CD8-positive, alpha-beta memory T cell (primary cell): ENCODE measurements at places on chromosomes 5 and 9. TPM values are rescaled to one million over a fixed set of nuclear protein-coding genes. Genes with fewer than 3 reads are reported as not detected.

HRCT1 gene
- not detected for total RNA-seq

DRD1 gene
- total RNA-seq: not detected

PRPF4 gene
- 69.5 TPM for total RNA-seq

PCDH1 gene
- total RNA-seq: not detected

TUSC1 gene
- not detected for total RNA-seq

ACOT12 gene
- total RNA-seq: not detected

SLC4A9 gene
- not detected for total RNA-seq

GRCh38 chr9:93955111-93955980 is at the start of gene BARX1:
Gene BARX1, minus strand, starts transcription at chr9:93955355. Its CDS starts 209 bp downstream, at chr9:93955146.
- no peak for DNase-seq

- DNase-seq: no peak
These were observed 54.7 kb downstream of the ANGPTL2 start for GRCh38 chr9:127067603-127068220.

GRCh38 chr9:2362150-2362549 is 259.4 kb upstream of the VLDLR start:
- DNase-seq: no peak

GRCh38 chr5:75167345-75167744 is 69.3 kb downstream of the ANKRD31 start:
- DNase-seq: no peak

GRCh38 chr9:79719989-79720388 is 148.2 kb downstream of the TLE4 start:
- DNase-seq: no peak

- no peak for DNase-seq
These were observed 65.6 kb upstream of the MAP1B start for GRCh38 chr5:72041654-72042053.

- DNase-seq: no peak
These were observed 1.9 kb upstream of the ERBIN start for GRCh38 chr5:65924366-65925043.

GRCh38 chr9:130073373-130073772 is 19.7 kb downstream of the GPR107 start:
- DNase-seq: no peak
